Occipital lobe (tissue), 3 donors: ENCODE measurements at places on chromosomes 12 and 14. TPM values are rescaled to one million over a fixed set of nuclear protein-coding genes. Genes with fewer than 3 reads are reported as not detected.
A peak's percentile ranks its signal among the peaks of the same experiment; 100 is the strongest.

DNA sequence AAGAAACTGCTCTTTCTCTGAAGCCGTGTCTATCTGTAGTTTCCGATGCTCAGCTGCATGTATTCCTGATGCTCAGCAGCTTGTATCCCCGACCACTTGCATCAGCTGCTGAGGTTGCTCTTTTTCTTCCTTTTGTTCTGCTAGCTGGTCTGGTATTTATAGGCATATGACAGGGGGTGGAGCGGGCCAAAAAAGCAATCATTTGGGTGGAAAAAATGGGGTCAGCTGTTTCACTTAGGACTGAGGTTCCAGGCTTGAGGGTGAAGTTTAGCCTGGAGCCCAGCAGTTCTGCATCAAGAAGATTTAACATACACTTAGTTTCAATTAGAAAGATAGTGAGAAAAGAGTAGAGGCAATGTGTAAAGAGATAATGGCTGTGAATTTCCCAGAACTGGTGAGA is 23.6 kb upstream of the AMN1 start:
- peak; percentile 7 for DNase-seq

DNA sequence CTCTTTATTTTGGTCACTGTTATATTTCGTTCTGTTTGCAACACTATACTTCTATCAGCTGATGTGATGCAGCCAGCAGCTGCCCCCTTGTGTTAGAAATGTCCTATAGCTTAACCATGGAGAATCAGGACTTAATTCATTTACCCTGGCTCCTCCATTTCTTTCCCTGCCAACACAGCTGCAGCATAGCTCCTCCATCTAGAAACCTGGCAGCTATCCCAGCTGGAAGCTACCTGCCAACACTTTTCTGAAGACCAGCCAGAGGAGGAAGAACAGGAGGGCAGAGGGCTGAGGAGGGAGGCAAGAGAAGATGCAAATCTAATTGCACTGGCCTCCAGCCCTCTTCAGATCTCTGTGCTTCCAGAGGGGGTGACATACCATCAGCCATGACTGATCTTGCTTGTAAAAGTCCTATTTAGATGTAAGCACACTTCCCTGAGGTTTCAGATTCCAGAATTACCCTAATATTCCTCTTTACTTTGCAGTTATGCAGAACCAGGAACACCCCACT is 156.8 kb upstream of the TMEM260 start:
- peak; percentile 26 for DNase-seq

ZNF385A gene
- total RNA-seq: 1.1 TPM

OR4K13 gene
- not detected for total RNA-seq

GRCh38 chr12:111211910-111212757 is 156.8 kb downstream of the PHETA1 start:
- DNase-seq: no peak

- no peak for DNase-seq
These were observed 13.5 kb downstream of the NCOR2 start for GRCh38 chr12:124553862-124554428.
